Colonic mucosa (tissue), 4 donors: ENCODE measurements at places on chromosomes 3 and 15. TPM values are rescaled to one million over a fixed set of nuclear protein-coding genes. Genes with fewer than 3 reads are reported as not detected.

RTP1 gene
- not detected for total RNA-seq

DNA sequence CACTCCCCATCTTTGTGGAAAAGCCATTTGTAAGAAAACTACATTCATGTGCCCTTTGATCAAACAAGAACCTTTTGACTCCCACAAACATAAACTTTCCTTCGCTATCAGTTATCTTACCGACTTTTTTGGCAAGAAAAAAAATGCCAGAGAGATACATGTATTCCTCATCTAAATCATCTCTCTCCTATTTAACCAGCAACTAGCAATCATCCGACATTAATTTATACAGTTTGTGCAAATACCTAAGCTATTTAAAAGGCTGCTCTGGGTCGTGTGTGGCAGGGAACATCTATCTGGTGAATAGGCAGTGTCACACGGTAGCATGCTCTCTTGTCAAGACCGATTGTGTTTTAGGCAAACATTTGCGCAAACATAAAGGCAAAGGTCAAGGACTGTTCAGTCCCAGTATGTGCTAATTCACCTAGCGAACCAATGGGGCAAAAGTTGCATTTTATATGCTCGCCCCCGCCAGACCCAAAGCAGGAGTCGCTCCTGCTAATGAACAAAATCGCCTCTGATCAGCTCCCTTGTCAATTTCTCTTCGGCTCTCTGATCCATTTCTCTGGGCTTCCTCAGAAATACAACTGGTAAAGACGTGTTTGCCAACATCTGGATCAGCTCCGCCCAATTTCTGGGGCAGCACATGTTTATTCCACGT, 37.7 kb downstream of the ZIC4 start:
- H3K27ac ChIP-seq: no peak overlapping the region
- H3K4me3 ChIP-seq: no peak overlapping the region
- H3K27me3 ChIP-seq: peaks cover 62% of the 10 kb centered on the region
- no peaks in the 10 kb centered on the region for H3K36me3 ChIP-seq
- H3K4me1 ChIP-seq: no peaks in the 10 kb centered on the region

GRCh38 chr3:72031581-72031980, 246.6 kb upstream of the PROK2 start:
- no peak overlapping the region for H3K4me3 ChIP-seq
- H3K4me1 ChIP-seq: no peaks in the 10 kb centered on the region
- no peak for DNase-seq
- H3K36me3 ChIP-seq: no peaks in the 10 kb centered on the region
- no peaks in the 10 kb centered on the region for H3K27me3 ChIP-seq
- no peak overlapping the region for H3K27ac ChIP-seq

ARPIN gene
- 36.7 TPM for total RNA-seq

GRCh38 chr15:48084759-48085590, 35.8 kb upstream of the SLC24A5 start:
- H3K4me1 ChIP-seq: no peaks in the 10 kb centered on the region
- H3K4me3 ChIP-seq: no peak overlapping the region
- no peaks in the 10 kb centered on the region for H3K27me3 ChIP-seq

DNA sequence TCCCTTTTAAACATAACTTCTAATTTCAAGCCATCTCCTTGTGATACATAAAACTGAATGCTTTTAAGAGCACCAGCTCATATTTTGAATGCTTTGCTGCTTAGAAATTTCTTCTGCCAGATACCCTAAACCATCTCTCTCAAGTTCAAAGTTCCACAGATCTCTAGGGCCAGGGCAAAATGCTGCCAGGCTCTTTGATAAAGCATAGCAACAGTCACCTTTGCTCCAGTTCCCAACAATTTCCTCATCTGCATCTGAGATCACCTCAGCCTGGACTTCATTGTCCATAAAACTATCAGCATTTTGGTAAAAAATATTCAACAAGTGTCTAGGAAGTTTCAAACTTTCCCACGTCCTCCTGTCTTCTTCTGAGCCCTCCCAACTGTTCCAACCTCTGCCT, 17.5 kb downstream of the OSTN start:
- H3K4me1 ChIP-seq: no peaks in the 10 kb centered on the region
- H3K27me3 ChIP-seq: no peaks in the 10 kb centered on the region
- no peak overlapping the region for H3K27ac ChIP-seq
- H3K36me3 ChIP-seq: no peaks in the 10 kb centered on the region

DNA sequence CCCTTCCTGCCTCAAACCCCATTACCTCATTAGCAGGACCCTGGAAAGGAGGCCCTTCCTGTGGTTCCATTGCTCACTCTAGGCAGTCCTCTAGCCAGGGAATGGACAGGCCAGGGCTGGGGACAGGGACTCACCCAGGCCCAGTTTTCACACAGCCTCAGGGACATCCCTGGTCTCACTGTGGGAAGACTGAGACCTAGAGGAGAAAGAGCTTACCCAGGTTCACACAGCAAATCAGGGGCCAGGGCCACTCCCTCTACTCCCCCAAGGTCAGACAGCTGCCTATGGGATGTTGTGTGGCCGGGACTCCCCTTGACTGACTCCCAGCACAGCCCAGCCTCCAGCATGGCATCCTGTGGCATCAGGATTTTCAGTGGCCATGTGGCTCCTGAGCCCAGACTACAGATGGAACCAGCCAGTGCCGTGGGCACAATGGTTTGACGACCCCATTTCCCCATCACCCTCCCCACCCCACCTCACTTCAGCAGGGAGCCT, 49.3 kb downstream of the ADAMTS7 start:
- DNase-seq: no peak
- H3K27me3 ChIP-seq: no peaks in the 10 kb centered on the region
- no peak overlapping the region for H3K27ac ChIP-seq
- no peaks in the 10 kb centered on the region for H3K36me3 ChIP-seq
- H3K4me1 ChIP-seq: no peaks in the 10 kb centered on the region

DNA sequence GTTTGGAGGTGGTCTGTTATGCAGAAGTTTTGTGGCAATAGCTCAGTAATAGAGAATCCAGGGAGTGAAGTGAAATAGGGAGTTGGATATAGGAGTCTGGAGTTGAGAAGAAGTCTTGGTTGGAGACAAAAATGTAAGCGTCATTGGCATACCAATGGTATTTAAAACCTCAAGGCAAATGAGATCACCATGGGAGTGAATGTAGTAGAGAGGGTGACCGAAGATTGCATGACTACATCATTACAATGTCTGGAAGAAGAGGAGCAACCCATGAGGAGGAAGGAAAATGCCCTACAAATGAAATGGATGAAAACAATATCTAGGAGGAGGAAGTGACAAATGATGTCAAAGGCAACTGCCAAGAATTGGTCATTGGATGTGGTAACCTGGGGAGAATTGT, 54.4 kb downstream of the CNTN4 start:
- no peaks in the 10 kb centered on the region for H3K27me3 ChIP-seq
- H3K36me3 ChIP-seq: no peaks in the 10 kb centered on the region
- no peak overlapping the region for H3K27ac ChIP-seq
- no peak for DNase-seq
- no peak overlapping the region for H3K4me3 ChIP-seq
- H3K4me1 ChIP-seq: no peaks in the 10 kb centered on the region

CEMIP gene
- total RNA-seq: 2.9 TPM

GRK7 gene
- not detected for total RNA-seq
